ENCODE measurements at places on chromosomes 7 and 10.

- no peak for DNase-seq
Observed at GRCh38 chr7:24795407-24795767, 38.1 kb upstream of the GSDME start.

DNA sequence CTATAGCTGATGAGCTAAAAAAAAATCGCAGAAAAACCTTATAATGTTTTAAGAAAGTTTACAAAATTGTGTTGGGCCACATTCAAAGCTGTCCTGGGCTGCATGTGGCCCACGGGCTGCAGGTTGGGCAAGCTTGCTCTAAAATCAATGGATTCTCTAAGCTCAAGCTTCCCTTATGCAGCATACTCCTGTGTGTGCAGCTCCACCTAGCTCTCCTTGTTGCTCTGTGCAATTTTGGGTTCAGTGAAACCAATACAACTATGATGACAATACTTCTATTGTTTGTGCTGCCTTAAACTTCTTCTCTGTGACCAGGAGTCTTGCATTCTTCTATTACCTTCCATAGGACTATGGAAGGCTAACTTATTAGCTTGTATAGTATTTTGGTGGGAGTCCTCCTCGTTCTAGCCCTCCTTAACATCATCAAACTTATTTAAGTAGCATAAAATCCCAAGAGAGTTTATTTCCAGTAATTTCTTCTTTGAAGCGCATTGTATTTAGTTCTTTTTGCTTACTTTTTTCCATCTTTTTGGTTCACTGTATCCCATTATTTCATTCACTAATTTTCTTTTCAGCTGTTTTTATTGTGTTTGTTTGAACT lies 170.9 kb upstream of the SMIM30 start:
- peak; percentile 10 for DNase-seq

- no peak for DNase-seq
Observed at GRCh38 chr7:45919993-45920459, 1.0 kb downstream of the IGFBP3 start.

- no peak for DNase-seq
Observed at GRCh38 chr7:55774327-55775050, 88.1 kb downstream of the SEPTIN14 start.

GRCh38 chr10:112792487-112793201 lies 157.4 kb upstream of the TCF7L2 start:
- no peak for DNase-seq

DNA sequence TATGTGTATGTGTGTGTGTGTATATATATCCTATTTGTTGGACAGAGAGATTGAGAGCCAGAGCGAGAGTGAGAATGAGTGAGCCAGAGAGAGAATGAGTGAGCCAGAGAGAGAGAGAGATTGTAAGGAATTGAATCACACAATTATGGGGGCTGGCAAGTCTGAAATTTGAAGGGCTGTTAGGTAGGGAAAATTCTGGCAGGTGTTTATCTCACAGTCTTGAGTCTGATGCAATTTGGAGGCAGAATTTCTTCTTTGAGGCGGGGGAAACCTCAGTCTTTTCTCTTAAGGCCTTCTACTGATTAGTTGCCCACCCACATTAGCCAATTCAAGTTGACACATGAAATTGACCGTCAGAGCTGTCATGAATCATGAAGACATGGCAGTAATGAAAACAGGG lies 41.0 kb upstream of the WASL start:
- DNase-seq = no peak
